Lung microvascular endothelial cell (primary cell): ENCODE measurements at places on chromosomes 7 and 10.

- no peak for DNase-seq
Measured at GRCh38 chr10:75582102-75582501, 150.7 kb downstream of the LRMDA start.

DNA sequence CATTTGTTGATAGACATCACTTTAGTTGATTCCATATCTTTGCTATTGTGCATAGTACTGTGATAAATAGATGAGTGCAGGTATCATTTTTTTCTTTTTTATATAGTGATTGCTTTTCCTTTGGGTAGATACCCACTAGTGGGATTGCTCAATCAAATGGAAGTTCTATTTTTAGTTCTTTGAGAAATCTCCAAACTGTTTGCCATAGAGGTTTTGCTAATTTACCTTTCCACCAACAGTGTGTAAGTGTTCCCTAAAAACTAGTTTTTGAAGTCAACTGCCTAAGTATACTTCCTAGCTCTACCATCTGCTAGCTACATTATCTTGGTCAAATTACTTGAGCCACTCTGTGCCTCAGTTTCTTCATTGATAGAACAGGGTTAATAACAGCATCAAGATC is 31.5 kb upstream of the RSBN1L start:
- DNase-seq, result no peak

DNA sequence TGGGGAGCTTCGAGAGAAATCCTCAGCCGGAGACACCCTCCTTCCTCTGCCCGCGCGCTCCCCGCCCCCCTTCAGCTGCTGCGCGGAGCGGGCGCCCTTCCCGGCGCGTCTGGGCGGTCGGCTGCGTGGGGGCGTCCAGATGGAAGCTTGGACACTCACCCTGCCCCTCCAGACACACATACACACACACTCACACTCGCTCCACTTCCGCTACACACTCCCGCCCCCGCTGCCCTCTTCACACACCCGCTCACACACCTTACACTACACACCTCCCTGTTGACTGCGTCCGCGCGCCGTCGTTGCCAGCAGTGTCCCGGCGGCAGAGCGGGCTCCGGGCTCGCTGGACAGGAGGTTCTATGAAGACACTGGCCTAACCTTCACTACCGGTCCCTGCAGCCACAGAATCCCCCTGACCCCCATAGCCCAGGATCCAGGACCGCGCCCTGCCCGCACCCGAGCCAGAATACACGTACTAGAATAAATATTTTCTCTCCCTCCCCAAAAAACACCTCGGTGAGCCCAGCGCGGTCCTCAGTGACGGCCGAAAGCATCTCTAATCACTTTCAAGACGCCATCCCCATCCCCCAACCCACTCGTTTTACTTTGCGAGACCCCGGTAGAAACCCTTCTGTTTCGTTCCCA is 1.1 kb upstream of the EGR2 start:
- peak; percentile 34 for DNase-seq

- DNase-seq, result no peak
Measured at GRCh38 chr7:35420656-35421055, 166.8 kb upstream of the TBX20 start.

DNA sequence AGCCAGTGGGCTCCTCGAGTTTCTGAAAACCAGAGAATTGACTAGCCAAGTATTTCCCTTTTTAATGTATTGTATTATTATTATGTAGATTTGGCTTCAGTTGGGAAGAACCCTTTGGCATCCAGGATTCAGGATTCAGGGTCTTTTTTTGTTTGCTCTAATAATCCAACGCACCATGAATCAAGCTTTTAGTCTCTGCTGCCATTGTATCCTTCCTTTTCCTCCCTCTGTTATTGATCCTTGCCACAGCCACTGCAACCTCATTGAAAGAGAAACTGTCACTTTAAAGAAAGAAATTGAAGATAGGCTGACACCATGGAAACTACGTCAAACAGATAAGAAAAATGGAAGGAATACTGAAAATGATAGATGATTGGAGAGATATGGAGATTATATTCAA is 150.0 kb downstream of the CHRM2 start:
- DNase-seq, result no peak

DNA sequence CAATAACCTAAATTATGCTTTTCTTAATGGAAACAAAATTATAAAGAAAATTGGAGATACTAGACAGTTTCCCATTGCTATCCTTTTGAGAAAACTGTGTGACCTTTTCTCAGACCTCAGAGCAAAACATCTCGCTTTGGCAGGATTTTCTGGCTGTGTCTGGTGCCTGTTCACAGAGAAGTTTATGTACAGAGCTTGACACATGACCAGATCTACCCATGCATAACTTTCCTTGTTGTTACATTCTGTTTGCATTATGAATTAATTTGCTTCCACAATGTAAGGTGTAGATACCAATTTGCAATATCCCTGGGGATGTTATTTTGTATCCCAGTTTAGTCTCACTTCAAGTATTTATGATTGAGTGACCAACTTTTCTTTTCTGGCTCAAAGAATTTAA is 565.0 kb downstream of the XPNPEP1 start:
- DNase-seq, result no peak

GRCh38 chr7:102165136-102165535 is 121.5 kb upstream of the SH2B2 start:
- DNase-seq, result no peak

GRCh38 chr7:121531175-121532070 is 135.3 kb upstream of the FAM3C start:
- no peak for DNase-seq

GRCh38 chr7:155260498-155260872 is 37.2 kb upstream of the INSIG1 start:
- no peak for DNase-seq

DNA sequence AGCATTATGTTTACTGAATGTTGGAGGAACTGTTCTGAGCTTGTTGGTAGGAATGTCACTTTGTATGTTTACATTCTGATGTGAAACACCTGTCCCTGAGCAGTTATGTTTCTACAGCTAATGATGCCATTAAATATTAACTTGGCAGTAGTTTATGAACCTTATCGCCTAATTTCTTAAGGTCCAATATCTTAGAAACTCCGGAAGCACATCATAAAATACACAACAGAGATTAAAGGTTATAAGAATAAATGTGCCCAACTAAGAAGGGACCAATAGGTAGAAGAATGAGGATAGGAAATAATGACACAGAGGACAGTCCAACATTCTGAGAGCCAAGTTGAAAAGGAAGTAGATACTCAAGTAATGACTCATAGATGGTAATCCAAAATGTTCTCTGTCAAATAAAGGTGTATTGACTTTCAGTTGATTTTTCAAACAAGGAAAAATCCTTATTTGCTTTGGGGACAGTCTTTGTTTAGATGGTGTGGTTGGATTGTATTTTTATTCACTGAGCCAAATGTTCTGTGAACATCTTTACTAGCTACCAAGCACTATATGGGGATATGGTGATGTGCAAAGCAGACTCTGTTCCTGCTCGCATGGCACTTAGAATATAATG is 31.9 kb downstream of the LCOR start:
- DNase-seq, result peak; percentile 73

DNA sequence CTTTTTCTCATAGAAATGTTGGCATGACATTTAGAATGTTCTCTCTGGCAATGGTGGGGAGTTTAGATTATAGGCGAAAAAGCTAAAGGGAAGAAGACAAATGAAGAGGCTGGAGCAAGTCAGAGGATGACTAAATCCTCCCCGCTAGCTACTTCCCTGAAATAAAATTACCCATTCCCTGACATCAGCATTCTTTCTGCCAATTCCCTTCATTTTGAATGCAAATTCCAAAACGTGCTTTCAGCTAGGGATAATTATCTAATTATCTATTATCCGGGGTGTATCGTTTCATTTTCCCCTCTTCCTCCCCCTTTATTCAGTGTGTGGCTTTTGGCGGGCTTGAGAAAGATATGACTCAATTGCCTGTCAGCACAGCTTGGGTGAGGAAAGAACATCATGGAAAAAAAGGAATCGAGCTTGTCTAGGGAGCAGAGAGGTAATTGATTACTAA is 672.3 kb downstream of the TNS3 start:
- DNase-seq, result no peak

DNA sequence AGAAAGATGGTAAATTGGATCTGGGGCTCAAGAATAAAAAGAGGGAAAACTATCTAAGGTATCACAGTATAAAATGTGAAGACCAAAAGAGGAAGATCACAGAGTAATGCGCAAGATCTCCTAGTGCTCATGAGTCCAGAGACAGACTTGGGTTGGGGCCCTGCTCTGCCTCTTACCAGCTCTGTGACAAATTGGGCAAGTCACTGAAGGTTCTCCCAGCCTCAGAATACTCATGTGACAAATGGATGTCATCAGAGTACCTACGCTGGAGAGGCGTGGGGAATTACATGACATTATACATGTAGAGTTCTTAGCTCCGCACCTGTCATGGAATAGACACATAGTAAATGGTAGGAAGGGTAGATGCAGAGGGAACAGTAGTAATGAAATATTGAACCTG is 124.4 kb downstream of the DOCK4 start:
- DNase-seq, result no peak

DNA sequence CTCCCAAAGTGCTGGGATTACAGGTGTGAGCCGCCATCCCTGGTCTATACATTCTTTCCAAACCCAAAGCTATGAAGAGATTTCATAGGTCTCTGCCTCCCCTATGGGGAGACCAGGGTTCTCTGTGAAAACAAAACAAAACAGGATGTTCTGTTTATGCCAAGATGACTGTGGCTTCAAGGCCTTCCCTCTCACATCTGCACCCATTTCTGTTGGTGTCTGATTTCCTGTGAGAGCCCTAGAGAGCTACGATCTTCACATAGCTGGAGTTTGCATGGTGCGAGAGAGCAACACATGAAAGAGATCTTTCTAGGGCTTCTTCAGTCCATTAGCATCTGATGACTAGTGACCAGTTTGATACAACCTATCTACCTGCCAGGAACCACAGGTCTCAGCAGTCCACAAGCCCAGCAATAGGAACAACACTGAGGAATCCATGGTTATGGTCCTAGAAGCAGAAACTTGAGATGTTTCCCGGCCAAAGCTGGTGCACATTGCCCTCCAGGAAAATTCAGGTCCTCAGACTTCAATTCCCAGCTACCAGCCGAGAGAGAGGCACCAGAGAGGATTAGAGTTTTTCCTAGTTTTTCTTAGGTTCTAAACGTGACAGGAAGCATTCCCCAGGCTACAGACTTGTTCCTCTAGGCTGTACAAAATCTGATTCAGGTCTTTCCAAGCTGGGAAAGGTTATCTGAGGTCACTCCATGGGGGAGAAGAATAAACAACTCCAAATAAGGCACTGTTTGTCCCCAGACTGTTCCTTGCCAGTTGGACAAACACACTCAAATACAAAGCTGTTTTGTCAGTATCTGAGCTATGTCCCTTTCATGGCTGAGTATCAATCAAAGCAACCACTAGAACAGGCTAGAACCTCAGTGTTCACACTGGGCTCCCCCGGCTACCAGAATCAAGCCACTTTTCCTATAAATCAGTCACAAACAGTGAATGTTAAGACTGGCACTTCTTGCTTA is 259.7 kb downstream of the CALN1 start:
- no peak for DNase-seq

DNA sequence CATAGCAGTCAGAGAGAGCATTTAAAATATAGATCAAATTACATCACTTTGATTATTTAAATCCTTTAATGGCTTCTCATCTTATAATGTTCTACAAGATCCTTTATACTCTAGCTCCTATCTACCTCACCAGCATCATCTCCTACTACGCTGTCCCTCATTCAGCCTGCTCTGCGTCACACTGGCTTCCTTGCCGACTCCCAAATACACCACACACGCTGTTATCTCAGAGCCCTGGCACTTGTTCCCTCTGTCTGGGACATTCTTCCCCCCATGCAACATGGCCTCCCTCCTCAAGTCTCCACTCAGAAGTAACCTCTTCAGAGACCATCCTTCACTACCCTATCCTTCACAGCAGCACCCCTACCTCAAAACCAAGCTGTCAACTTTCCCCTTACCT is 46.7 kb downstream of the RNLS start:
- no peak for DNase-seq

DNA sequence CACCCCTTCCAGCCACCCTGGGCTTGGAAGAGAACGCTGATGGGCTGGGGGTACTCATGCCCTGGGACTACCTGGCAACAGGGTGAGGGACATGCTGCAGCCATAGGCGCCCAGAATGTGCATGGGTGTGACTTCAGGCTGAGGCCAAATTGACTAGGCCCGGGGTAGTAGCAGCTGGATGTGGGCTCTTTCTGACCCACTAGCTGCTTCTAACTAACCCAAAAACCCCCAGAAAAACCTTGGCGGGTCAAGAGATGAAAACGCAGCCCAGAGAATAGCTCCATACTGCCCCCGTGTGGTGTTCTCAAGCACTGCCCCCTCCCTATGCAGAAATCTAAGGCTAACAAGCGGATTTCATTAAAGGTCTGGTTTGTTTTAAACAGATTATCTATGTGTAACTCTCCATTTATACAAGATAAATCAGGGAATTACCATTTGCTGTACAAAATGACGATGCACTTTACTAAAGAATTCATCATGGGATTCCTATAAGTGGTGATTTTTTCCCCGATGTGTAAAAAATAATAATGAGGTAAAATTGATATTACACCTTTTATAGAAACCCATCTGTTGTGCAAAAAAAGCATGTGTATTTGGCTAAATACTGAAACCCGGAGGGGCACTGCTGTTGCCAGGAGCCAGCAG is 4.2 kb downstream of the SMARCD3 start:
- DNase-seq, result peak; percentile 66

- peak; percentile 78 for DNase-seq
Measured at GRCh38 chr7:36967387-36967786, 243.1 kb upstream of the AOAH start.

- DNase-seq, result peak; percentile 41
Measured at GRCh38 chr7:155213385-155213784, 84.3 kb upstream of the INSIG1 start.

- no peak for DNase-seq
Measured at GRCh38 chr10:122986335-122986734, 6.1 kb downstream of the PSTK start.

- DNase-seq, result no peak
Measured at GRCh38 chr7:33905389-33906032, at the start of gene BMPER. Gene BMPER (plus strand): TSS chr7:33905539. CDS start chr7:33905614, 75 bp downstream.

DNA sequence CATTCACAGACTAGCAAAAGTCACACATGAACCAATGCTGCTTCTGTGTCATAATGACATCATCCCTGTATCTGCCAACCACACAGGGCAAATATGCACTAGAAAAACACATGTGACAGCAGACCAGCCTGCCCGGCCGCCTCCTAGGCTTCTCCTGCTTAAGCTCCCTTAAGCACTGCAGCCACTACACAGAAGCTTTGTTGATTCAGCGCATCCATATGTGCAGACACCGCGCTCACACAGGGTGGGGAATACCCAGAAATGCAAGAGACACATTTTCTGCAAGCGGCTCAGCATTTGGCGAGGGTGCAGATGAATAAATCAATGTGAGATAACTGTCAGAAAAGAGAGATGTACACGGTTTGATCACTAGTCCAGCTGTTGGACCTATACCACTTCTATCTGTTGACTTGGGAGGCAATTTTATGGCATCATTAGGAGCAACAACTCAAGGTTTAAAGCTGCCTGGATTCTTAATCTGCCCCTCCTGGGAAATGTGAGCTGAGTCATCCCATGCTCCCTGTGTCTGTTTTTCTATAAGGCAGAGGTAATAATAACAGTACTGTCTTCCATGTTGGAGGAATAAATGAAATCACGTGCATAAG is 33.4 kb downstream of the CPXM2 start:
- DNase-seq, result no peak
